ENCODE measurements at places on chromosomes 12 and 14.

- DNase-seq, result no peak
Measured at GRCh38 chr12:102281231-102281630, 83.6 kb upstream of the PMCH start.

DNA sequence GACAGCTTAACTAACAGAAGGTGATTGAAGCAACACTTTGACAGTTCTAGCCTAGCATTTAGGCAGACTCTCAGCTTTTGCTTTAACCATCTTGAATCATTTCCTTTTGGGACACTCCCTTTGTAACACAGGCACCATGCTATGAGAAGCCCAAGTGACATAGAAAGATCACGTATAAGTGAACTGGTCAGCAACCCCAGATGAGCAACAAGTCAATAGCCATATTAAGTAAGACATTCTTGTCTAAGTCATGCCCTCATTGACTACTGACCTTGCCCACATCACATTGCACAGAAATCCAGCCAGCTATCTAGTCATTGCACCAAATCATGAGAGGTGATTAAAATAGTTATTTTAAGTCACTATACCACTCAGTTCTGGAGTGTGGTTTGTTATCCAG, 476.8 kb downstream of the TRHDE start:
- peak; percentile 69 for DNase-seq

DNA sequence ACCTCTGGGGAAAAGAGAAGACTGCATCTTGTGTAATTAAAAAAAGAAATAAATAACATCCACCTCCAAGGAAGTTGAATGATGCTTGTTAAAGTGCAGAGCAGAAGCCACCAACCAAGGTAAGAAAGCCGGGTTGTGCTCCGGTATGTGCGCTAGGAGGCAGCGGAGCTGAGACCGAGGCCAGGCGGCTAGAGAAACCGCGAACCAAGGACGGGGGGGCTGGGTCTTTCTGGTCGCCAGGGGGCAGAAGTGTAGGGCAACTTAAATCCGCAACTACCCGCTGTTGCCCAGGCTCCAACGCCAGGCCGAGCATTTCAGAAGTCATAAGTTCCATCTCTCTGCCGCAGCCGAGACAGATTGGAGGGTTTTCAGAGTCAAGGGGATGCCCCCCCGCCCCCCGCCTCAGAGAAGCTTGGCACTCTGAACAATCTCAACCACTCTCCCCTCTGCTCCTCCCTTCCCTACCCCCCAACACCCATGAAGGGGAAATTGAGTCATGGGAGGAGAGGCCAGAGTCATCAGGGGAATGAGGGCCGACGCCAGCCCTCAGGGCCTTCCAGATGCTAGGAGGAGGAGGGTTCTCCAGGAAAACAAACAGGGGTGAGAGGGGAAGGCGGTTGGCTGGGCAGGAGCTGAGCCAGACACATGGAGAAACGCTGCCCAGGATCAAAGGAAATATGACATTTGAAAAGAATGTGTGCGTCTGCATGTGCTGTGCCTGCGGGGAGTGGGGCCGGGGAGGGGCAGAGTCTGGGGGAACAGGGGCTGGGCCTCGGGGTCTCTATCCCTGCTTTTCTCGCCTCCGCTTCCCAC, 2.2 kb upstream of the NFATC4 start:
- peak; percentile 81 for DNase-seq

- DNase-seq, result no peak
Measured at GRCh38 chr12:114528766-114529165, 122.8 kb upstream of the TBX5 start.

DNA sequence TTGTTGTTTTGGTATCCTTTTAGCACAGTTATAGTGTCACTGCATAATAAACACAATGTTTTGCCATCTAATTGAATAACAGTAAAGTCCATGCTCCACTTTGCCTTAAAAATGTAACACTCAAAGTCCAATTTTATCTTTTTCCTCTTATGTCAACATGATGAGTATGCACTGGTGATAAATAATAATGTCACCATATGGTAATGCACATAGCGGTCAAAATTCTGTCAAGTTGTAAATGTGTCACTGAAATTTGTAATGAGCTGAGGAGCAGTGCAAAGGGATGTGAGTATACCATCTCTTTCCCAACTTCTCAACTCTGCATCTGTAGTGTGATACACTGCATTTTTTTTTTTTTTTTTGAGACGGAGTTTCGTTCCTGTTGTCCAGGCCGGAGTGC, 65.7 kb downstream of the EML5 start:
- DNase-seq, result no peak

- DNase-seq, result no peak
Measured at GRCh38 chr14:28361486-28361885, 405.1 kb upstream of the FOXG1 start.

DNA sequence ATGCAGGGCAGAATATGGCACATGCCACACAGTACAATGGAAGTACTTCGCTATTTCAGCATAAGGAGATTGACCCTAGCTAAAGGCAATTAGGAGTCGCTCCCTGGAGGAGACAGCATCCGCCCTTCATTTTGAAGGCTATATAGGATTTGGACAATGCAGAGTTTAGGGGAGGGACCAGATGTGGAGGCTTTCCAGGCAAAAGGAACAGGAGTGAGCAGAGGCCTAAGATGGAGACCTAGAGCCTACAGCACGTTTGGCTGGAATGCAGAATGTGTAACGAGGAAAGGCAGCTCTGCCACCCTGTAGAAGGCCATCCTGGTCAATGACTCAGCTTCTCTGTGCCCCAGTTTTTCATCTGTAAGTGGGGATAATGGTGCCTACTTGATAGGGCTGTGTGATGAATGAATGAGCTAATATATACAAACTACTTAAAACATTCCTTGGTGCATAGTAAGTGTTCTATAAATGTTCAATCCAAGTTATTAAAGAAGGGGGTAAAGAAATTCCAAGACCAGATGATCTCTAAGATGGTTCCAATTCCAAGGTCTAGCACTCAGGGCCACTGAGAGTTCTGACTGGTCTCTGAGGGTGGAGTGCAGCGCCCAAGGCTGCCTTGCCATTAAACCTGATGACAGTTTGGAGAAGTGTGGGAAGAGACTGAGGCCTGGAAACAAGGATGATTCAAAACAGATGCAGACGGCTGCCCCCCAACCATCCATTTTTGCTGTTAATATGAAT, 54.3 kb upstream of the FRMD6 start:
- no peak for DNase-seq

DNA sequence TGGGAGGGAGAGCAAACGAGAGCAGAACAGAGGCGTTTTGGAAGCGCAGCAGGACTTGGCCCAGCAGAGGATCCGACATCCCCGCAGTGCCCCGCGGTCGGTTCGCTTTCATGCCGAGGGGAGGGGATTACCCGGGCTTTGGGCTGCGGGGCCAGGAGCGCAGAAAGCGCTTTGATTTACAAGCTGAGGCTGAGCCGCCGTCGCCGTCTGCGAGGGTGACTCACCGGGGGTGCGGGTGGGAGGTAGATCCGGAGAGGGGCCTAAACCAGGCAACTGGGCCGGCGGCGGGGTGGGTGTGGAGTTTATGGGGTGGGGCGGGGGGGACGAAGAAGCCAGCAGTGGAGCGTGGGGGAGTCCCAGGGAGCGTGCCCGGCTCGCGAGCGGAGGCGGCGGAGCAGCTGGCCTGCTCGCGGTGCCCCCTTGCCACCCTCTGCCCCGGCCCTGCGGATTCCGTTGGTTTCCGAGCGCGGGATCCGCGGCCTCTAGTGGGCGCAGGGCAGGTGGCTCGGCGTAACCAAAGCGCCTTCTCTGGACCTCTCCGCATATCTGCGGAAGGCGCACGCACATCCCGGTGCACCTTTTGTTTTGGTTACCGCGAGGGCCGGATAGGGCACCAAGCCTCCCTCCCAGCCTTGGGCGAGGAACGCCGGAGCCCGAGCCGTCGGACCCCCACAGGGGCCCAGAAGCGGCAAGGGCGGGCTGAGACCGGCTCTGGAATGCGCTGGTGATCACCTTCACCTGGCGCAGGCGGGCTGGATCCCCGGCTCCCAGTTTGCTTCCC, 2.6 kb downstream of the SIX4 start:
- DNase-seq, result peak; percentile 48

GRCh38 chr14:22314183-22314820, 274.7 kb downstream of the DAD1 start:
- peak; percentile 86 for DNase-seq

DNA sequence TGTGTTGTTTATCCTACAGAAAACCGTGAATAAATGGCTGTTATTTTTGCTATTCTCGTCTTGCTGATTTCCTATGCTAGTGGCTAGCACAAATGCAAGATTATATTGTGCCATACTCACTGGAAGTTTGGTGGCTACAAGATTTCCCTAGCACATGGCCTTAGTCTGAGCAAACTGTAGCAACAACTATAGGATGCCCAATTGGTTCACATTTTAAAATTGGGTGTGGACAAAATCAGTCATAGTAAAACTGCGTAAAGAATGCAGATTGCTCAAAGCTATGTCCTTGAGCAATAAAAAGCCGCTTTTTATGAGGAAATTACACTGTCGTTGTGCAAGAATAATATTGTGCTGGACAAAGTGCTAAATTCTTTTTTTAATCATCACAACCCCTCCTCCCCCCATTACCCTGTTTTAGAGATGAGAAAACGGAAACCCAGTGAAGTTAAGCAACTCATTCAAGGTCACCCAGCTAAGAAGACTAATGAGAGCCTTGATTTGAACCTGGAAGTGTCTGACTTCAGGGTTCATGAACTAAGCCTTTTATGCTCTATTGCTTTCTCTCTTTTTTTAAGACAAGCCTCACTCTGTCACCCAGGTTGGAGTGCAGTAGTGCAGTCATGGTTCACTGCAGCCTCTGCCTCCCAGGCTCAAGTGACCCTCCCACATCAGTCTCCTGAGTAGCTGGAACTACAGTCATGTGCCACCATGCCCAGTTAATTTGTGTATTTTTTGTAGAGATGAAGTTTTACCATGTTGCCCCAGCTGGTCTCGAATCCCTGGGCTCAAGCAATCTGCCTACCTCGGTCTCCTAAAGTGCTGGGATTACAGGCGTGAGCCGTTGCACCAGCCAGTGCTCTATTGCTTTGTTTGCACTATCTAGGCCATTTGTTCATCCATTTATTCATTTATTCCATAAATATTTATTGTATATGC, 73.6 kb downstream of the SRGAP1 start:
- DNase-seq, result peak; percentile 97

DNA sequence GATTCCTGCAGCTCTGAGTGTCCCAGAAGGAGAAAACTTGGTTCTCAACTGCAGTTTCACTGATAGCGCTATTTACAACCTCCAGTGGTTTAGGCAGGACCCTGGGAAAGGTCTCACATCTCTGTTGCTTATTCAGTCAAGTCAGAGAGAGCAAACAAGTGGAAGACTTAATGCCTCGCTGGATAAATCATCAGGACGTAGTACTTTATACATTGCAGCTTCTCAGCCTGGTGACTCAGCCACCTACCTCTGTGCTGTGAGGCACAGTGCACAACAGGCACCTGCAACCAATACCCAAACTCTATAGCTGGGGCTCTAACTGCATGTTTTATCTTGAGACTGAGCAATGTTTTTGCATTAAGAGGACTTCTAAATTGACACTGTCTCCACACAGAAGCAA, 379.2 kb upstream of the OR4E1 start:
- DNase-seq, result no peak

DNA sequence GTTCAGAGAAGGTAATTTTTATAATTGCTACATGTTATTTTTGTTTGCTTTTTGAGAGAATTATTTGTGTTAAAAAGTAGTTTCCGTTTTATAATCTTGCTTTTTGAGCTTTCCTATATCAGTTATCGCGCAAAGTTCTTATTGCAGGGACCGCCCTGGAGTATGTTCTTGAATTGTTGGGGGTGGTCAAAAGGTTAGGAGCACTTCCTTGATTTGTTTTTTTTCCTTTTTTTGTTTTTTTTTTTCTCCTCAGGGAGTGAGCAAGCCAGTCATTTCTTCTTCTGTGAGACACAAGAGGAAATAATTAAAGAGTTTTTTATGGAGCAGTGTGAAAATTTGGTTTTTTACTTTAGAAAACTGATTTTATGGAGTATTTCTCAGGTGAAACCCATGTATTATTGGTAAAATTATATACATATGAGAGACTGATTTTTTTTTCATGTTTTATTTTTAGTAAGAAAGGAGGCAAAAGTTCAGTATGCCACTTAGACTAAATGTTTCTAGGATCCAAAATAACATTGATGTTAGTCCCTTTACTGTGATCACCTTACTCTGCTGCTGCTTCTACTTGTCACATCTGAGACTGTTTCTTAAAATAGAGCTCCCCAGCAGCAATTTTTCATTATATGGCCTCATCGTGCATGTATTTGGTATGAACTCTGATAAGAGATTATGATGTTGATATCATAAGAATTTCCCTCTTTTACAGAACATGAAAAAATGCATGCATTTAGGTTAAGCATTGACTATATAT, 26.6 kb downstream of the PLEKHA5 start:
- no peak for DNase-seq

DNA sequence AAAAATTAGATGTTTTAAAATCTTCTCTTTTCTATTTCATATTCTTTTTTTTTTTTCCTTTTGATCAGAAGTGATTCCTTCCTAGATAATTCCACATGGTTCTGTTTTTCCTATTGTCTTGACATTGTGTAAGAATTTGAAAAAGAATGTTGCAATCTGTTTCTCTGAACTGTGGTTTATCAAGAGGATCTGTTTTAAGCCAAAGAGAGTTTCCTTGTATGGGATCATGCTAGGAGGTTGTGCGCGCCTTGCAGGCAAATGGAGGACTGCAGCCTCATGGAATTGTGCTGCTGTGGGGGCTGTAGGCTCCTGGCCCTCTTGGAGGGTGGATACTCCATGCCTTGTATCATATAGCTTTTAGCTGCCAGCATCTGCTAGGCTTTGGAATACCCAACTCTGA, 43.3 kb upstream of the MBIP start:
- no peak for DNase-seq

DNA sequence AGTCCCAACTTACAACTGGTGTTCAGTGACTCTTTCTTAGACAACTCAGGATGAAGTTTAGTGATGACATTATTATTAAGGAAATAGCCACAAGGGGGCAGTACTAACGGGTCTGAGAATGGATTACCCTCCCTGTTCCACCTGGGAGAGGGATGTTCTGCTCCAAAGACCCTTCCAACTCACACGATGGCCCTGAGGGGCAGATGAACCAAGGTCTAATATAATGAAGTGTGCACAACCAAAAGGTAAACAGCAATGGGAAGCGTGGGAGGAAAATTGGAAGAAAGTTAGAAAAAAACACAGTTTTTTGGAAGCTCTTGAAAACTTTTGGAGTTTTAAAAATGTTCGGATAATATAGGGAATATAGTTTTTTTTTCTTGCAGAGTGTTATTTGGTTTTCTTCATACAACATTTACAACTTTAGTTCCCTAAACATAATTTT, 24.0 kb downstream of the FGF6 start:
- peak; percentile 85 for DNase-seq

DNA sequence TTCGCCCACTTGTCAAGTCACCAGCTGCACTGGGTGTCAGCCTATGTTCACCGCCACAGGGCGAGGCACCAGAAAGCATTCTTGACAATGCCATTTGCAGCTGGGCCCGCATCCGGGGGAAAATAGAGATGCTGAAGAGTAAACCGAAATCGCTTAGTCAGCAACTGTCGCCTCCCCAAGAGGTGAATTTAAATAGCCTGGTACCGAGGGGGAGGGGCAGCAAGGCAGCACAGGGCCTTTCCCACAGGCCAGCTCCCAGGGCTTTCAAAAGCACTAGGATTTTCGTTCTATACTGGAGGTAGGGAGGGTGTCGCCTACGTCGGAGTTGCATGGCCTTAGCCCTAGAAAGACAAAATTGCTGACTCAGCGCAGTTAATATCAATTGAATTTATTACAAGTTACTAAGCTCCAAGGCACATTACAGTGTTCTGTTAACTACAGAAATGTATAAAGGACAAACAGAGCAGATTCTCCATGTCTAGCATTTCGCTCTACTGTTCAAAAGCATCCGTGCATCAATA, 4.3 kb downstream of the IRF2BPL start:
- DNase-seq, result no peak
